ENCODE measurements at places on chromosomes 11 and 22.
A peak's percentile ranks its signal among the peaks of the same experiment; 100 is the strongest.

GRCh38 chr22:30314915-30315314 lies 11.8 kb downstream of the TBC1D10A start:
- DNase-seq: no peak

DNA sequence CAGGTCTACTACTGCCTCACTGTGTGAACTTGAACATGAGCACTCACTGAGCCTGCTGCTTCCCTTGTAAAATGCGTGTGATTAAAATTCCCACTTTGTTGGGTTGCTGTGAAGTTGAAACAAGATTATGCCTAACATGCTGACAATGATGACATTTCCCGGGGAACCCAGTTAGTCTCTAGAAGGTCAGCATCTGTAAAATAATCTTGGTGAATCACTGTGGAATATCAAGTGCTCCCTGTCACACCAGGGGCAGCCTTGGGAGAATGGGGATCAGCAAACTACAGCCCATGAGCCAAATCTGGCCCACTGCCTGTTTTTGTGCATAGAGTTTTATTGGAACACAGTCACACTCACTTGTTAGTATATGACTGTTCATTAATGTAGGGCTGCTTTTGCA lies 335.2 kb downstream of the MIAT start:
- no peak for DNase-seq

DNA sequence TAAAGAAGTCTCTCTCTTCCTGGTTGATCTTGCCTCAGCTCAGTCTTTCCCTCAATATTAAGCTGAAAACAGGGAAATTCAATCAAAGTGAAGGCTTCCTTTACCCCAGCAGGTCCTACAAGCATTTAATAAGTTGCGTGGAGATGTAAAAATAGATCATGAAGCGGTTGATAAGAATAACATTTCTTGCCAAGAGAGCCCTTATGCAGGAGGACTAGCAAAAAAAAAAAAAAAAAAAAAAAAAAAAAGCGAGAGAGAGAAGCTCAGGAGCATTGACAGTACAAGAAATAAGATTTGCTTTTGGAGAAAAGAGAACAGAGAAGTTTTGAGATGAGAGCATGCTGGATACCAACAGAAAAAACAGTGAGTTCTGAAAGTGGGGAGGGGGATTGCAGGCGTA lies 112.2 kb upstream of the CLMP start:
- no peak for DNase-seq

DNA sequence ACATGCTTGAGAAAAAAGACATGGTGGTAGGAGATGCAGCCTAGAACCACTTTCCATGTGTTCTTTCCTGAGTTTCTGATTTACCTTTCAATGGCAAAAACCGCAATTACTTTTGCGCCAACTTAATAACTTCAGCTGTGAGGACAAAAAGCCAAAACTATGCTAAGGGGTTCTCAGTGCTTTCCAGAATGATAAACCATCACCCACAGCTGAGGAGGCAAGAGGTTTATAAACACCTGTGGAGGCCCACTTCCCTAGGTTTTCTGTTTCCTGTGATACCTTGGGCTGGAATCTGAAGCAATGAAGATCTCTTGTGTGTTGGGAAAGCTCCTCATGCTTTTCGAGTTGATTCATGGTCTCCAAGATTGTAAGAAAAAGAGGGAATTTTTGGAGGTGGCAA lies at the start of gene OOSP4A:
OOSP4A (plus strand) TSS at position 301 of the 400 bp plus-strand sequence; CDS start at position 301, 0 bp downstream.
- no peak for DNase-seq

GRCh38 chr11:35047179-35047578 lies 91.8 kb upstream of the CD44 start:
- DNase-seq: no peak

GRCh38 chr22:20551805-20552442 lies 44.5 kb downstream of the MED15 start:
- DNase-seq: no peak

- peak; percentile 27 for DNase-seq
Observed at GRCh38 chr11:76752321-76753143, 30.6 kb upstream of the TSKU start.

GRCh38 chr11:11816511-11817314 lies 25.1 kb upstream of the USP47 start:
- no peak for DNase-seq

- DNase-seq: no peak
Observed at GRCh38 chr11:102138223-102138622, 28.0 kb downstream of the YAP1 start.

DNA sequence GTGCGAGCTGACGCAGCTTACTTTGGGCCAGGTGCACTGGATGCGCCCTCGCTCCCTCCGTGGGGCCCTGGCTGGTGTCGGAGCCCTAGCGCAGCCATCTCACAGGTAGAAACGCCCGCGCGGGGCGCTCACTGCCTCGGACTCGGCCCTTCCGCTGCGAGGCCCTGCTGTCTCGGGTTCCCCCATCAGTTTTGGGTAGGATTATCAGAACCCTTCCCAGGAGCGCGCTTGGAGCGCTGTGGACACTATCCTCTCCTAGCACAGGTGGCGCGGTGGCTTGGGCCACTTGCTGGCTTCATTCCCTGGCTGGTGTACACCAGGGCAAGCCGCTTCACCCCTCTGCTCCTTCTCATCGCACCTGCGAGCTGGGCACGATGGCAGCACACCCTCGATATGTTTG lies 35.7 kb upstream of the B3GAT1 start:
- no peak for DNase-seq

GRCh38 chr11:111082664-111083063 lies 162.9 kb upstream of the POU2AF2 start:
- DNase-seq: no peak

GRCh38 chr11:76763573-76764346 lies 19.4 kb upstream of the TSKU start:
- no peak for DNase-seq

- DNase-seq: no peak
Observed at GRCh38 chr11:22536071-22536470, 89.6 kb downstream of the FANCF start.

DNA sequence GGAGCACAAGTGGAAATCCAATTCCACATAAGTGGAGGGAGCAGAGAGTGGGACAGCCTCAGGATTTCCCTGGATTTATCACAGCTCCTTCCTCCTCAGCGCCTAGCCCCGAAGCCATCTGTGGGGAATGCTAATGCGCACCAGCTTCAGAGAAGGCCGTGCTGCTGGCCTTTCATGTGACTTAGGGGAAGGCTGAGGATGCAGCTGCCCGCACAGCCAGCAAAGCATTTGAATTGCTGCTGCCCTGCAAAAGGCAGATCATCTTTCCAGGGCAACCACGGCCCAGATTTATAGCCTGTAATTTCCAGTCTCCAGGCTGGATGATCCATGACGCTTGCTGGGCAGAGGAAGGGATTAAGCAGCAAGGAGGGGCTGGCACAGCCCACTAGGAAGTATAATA lies 29.9 kb downstream of the SYN3 start:
- DNase-seq: no peak

DNA sequence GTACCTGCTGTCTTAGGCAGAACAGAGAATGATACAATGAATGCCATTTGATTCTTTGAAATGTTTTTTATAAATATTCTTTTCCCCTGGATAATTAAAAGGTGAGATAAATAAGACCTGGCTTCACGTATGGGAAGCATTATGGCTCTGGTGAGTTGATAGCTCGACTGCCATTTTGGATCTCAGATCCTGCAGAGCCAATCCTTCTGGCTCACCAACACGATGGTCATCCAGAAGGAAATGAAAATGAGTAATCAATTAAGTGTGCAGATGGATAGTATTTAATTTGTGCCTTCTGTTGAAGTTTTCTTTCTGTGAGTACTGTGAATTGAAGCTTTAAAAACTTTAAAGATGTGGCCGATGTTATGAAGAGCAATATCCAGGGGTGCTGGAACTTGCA lies 2.7 kb downstream of the TNRC6B start:
- no peak for DNase-seq

GRCh38 chr11:74465291-74465708 lies 2.0 kb downstream of the KCNE3 start:
- no peak for DNase-seq
